ENCODE measurements at places on chromosomes 5 and 9.

GRCh38 chr5:123813264-123813663, 301.3 kb downstream of the CSNK1G3 start:
- DNase-seq = no peak

GRCh38 chr5:76838481-76839261, 11.1 kb upstream of the S100Z start:
- DNase-seq = no peak

- DNase-seq = no peak
Measured at GRCh38 chr9:127096208-127096607, 26.2 kb downstream of the ANGPTL2 start.

DNA sequence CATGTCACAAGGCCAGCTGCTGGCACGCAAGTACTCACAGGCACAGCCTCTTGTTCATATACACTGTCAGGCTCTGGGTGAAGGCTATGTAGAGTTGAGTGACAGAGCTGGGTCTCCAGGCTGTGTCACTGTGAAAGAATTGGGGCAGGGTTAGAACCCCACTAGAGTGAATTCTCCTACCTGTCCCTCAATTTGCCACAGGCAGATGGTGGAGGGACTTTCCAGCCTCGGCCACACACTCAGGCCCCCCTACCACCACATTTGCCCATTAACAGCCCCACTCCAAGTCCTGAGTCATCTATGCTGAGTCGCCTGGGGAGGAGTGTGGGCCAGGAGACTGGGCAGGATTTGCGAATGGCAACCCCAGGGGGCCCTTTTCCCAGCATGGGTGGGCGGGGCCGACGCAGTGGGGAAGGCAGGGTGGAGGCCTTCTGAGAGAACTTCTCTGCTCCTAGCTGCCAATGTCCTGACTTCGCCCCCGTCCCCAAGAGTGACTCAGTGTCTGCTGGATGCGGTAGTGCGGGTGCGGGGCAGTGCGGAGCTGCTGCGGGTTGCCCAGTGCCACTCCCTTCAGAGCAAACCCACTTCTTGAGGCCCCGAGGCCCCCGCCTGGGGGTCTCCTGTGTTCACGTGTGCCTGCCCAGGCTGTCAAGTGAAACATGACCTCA, 50.3 kb upstream of the PSD2 start:
- DNase-seq = no peak

- no peak for DNase-seq
Measured at GRCh38 chr9:93825348-93826115, 129.6 kb downstream of the BARX1 start.

GRCh38 chr5:123785162-123786071, 273.4 kb downstream of the CSNK1G3 start:
- no peak for DNase-seq
